ENCODE measurements at places on chromosomes 7 and 10.

GRCh38 chr7:6111041-6111440, 79.9 kb downstream of the ANKRD61 start:
- no peak for DNase-seq

- no peak for DNase-seq
Observed at GRCh38 chr10:77829356-77829755, 97.2 kb downstream of the DLG5 start.

- DNase-seq = peak; percentile 3
Observed at GRCh38 chr10:55500931-55501559, 700.0 kb upstream of the PCDH15 start.

GRCh38 chr10:65793738-65794425, 1132.0 kb upstream of the LRRTM3 start:
- DNase-seq = no peak

DNA sequence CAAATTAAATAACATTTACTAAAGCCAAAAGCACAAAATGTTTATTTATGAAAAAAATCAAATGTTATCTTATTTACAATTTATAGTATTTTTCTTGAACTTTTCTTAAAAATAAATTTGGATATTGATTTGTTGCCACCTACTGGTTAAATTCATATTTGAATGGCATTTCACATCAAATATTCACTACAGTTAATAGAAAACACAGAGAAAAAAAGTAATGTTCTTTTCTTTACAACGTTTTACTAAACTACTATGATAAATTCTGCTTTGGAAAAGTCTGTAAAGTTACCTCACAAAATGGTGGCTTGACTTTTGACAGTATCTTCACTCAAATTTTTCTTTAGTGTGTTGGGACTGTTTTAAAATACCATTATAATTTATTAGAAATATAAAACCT, 52.7 kb downstream of the SRPK2 start:
- peak; percentile 30 for DNase-seq

DNA sequence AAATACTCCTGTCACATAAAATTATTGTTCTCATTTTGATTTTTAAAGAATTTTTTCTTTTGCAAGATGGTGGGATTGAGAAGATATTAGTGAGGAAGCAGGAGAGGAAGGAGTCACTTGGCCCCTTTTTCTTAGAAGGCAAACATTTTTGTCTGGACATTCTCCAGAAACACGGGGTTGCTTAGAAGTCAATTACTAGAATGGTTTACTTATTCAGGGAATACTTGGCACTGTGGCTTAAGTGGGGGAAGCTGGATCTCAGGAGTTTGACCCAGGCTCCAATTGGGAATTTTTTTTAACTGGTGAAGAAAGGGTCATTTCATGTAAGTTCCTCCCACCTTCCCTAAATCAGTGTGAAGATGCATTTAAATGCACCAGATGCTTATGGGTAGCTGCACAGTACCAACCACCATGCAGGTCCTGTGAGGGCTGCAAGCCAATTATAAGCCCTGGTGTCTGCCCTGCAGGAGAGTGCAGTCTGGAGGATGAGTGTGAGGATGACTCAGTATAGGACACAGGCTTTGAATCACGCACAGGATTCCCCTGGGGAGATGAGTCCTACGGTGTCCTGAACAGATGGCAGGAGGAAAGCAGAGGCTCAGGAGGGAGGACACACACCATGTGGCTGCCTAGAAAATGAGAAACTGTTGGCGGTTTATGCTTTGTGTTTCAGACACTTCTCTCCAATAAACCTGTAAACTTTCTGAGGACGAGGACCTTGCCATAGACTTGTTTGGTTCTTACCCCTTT, 299.1 kb downstream of the PLXNA4 start:
- DNase-seq = peak; percentile 11

DNA sequence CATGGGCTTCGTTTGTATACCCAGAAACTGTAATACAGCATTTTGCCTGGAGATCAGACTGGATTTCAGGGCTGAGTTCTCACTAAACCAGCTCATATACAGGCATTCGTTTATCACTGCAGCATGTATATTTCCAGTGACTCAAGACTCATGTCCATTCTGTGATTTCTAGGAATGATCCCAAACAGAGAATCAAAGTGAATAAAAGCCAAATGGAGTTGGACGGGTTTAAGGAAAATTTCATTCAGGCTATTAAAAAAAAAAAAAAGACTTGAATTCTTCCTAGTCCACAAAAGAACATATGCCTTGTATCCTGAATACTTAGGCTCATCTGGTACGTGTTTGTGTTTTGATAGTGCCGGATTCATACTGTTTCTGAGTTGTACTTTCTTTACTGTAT, 46.8 kb downstream of the TET1 start:
- no peak for DNase-seq

DNA sequence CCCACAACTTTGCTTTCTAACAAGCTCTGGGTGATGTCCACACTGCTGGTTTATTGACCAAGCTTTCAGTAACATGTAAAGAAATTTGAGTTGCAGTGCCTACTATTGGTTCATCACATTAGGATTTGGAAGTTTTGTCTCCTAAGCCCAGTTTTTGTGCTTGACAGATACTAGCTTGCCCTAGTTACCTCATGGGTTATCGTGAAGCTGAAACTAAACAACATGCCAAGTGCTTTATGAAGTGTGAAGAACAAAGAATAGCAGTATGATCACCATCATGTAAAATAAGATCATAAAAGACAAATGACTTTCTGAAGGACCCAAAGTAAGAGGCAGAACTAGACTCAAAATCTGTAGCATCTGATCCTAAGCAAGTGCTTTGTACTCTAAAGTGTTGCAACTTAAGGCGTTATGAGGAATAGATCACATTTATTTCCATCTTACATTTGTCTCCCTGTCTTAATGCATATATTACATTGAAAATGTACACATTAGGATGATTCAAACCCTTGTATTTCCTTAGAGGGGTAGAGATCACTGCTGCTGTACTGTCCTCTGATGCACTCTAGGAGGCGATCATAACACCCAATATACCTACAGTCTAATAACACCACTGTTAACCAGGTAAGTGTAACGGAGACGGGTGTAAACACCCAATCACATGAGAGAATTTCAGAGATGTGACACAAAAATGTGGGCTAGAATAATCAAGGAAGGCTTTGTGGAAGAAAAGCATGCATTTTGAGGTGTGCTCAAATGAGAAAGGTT, 71.3 kb downstream of the NRCAM start:
- DNase-seq = no peak

GRCh38 chr10:114573330-114574045, 84.6 kb downstream of the ABLIM1 start:
- no peak for DNase-seq

DNA sequence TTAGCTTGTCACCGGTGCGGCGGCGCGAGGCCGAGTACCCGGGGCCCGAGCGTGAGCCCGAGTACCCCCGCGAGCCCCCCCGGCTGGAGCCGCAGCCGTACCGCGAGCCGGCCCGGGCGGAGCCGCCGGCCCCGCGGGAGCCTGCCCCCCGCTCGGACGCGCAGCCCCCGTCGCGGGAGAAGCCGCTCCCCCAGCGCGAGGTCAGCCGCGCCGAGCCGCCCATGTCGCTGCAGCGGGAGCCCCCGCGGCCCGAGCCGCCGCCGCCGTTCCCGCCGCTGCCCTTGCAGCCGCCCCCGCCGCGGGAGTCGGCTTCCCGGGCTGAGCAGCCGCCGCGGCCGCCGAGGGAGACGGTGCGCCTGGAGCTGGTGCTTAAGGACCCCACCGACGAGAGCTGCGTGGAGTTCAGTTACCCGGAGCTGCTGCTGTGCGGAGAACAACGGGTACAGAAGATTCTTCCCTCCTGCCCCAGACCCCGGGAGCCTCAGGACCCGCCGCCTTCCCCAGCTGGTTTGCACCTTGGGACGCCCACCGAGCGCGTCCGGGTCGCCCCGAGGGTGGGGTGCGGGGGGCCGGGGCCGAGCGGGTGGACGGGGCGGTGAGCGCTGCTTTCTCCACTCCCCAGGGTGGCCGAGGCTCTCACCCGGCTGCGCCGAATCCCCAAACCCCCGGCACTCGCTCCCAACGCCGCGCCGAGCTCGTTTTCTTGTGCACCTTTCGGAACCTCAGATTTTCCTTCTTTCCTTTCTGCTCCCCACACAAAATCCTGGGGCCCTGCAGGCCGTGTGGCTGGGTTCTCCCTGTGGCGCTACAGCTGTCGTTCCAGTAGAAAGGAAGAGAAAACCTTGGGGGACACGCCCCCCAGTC, 708 bp downstream of the UBN2 start:
- DNase-seq = peak; percentile 38

DNA sequence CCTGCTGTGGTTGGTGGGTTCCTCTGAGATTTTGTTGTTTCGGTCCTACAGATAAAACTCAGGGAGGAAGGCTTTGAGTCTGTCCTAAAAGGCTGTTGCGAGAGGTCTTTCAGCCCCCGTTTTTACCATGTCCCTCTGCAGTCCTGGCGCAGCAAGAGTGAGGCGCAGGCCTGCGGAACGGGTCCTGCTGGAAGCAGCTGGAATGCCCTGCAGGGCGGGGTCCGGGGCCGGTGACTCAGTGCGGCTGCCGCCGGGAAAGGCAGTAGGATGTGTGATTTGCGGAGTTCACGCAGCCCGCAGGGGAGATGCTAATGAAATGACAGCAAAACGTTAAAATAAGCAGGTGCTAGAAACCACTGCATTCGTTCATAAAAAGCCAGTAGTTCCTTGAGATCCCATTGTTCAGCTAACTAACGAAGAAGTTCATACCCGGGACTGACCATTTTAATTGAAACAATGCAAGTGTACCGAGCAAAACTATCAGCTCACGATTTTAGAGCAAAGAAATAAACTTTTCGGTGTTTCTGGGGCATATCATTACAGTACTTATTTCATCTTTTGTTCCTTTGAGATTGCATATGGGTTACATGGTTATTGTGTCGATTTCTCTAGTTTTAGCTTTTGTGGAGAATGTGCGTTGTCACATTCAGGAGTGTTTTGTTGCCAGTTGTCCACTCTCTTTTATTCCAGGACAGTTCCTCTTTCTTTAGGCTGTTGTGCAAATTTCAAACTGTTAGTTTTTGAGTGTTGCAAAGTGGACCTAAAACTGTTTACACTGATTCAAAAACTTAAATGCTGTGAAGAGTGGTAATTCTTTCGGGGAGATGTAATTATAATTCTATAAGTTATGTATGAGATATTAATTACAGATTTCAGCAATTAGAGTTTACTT, 783 bp downstream of the ANLN start:
- DNase-seq = peak; percentile 94

GRCh38 chr10:6045314-6045848, 16.8 kb downstream of the IL2RA start:
- DNase-seq = no peak

DNA sequence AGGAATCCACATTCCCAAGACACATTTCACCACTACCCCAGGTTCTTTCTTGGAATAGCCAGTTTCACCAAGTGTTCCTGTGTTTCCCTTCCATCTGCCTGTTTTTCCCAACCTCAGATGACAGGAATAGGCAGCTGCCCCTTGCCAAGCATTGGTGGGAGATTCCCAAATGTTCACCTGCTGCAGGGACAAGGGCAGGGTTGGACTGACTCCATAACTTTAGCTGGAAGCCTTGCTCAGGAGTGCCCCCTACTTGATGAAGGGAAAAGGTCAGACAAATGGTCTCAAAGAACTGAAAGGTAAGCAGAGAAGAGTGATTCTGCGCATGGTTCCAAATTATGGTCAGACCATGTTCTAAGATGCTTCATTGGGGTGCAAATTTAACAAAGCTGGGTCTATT, 45.1 kb upstream of the LYZL1 start:
- DNase-seq = no peak

DNA sequence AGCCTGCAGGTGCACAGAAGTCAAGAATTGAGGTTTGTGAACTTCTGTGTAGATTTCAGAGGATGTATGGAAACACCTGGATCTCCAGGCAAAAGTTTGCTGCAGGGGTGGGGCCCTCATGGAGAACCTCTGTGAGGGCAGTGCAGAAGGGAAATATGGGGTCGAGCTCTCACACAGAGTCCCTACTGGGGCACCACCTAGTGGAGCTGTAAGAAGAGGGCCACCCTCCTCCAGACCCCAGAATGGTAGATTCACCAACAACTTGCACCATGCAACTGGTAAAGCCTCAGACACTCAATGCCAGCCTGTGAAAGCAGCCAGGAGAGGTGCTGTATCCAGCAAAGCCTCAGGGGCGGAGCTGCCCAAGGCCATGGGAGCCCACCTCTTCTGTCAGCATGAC, 205.8 kb downstream of the CCSER2 start:
- no peak for DNase-seq

DNA sequence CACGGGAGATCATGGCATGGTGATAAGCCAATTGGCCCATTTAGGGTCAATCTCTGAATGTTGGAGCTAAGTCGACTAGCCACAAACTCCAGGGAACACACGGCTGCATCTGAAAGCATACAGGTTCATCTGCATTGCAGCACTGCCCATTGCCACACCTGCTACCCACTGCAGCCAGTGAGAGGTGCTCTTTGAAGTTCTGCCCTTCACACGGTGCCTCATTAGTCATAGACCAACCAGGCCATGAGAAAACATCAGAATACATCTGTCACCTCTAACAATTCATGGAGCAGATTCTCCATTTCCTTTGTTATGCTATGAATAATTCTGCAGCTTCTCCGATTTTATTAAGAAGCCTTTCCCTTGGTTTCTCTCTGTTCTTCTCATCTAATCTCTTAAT, 65.7 kb upstream of the FAM204A start:
- DNase-seq = no peak

DNA sequence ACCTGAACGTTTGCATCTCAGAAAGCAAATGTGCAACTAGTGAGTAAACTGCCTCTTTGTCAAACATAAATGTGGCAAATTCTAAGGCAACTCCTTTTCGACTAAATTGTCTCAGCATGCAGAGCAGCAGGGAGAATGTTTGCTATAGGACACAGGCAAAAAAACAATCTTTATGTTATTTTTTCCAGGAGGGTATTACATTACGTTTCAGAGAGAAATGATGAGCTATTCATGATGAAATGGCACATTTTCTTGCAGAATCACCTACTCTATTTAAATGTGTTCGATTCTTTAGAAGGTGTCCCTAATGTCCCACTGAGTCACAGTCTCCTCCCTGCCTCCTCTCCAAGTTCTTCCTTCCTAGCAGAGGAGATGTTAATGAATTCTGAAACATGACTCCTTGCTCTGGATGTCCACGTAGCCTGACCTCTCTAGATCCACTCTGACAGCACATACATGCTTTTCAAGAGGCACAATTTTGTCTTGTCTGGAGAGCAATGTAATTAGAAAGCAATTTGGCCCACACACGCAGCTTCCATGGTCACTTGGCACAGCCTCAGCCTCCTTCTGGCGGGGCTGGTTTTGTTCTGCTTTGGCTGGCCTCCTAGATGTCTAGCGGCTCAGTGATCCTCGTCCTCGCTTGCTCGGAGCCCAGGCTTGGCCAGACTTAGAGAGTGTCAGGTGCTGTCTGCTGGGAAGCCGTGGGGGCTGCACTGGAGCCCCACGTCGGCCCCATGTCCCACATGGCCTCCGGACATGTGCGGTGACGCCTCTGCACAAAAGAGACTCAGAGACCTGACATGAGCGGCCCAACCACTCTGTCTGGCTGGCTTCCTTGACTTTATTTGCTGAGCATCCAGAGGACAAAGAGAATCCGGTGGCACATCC, 125.7 kb upstream of the ZNF438 start:
- DNase-seq = peak; percentile 83

GRCh38 chr7:101271021-101271420, 26.1 kb upstream of the FIS1 start:
- no peak for DNase-seq

Measured in HCEC 1CT (cell line).